ENCODE measurements at places on chromosomes 5 and 9. TPM values are rescaled to one million over a fixed set of nuclear protein-coding genes. Genes with fewer than 3 reads are reported as not detected.

Gene ZNF483
- polyA plus RNA-seq: 0.34 TPM

Gene RNF180
- 2.5 TPM for polyA plus RNA-seq

Gene FST
- polyA plus RNA-seq: 30.6 TPM

Gene SYNPO
- polyA plus RNA-seq: 66.8 TPM

Gene SLC31A1
- polyA plus RNA-seq: 6.4 TPM

Gene ANKH
- 17.5 TPM for polyA plus RNA-seq

Gene TMC1
- polyA plus RNA-seq: 1.9 TPM

Gene SGCD
- polyA plus RNA-seq: 0.32 TPM

Gene PAPPA
- 2.0 TPM for polyA plus RNA-seq

Gene ARHGEF37
- 2.9 TPM for polyA plus RNA-seq

Gene ADAMTS2
- 5.3 TPM for polyA plus RNA-seq

Gene SPATA31D4
- not detected for polyA plus RNA-seq

Gene PCDHGA3
- 0.82 TPM for polyA plus RNA-seq

Gene MLANA
- not detected for polyA plus RNA-seq

Gene SEMA4D
- polyA plus RNA-seq: 4.9 TPM

Gene RALGPS1
- 0.56 TPM for polyA plus RNA-seq

Gene CDX1
- polyA plus RNA-seq: 0.12 TPM

Gene ECSCR
- 38.8 TPM for polyA plus RNA-seq

Gene ADRB2
- polyA plus RNA-seq: 12.0 TPM

Gene FBXL7
- 1.2 TPM for polyA plus RNA-seq

All from adipose tissue (tissue), 3 donors.